ENCODE measurements at places on chromosomes 4 and X.

GRCh38 chr4:168515222-168516011 is 18.6 kb downstream of the PALLD start:
- no peaks in the 10 kb centered on the region for H3K36me3 ChIP-seq
- H3K27ac ChIP-seq: no peak overlapping the region
- peaks cover 29% of the 10 kb centered on the region for H3K4me1 ChIP-seq

DNA sequence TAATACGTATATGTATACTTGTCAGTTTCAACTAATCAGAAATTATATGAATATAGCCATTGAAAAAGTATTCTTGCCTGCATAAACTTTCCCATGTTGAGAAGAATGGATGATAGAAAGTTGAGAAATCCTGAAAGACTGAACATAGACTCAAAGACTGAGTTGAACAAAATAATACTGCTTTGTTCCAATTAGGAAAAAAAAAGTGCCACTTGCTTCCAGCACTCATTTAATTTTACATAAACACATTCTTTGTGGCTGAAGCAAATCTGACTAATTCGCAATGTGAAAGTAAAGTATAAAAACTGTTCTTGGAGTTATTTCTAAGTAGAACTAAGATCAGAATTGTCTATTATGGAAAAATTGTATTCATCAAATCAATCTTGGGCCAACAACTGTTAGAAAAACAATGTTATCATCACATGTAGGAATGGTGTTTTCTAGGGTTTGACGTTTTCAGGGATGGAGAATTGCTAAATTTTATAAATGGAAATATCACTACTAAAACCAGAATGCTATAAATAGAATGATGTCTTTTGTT is 2334.6 kb downstream of the PCDH7 start:
- no peak for DNase-seq
- H3K4me1 ChIP-seq: no peaks in the 10 kb centered on the region

GRCh38 chr4:147789596-147789995 is 57.7 kb downstream of the ARHGAP10 start:
- H3K4me1 ChIP-seq: peaks cover 28% of the 10 kb centered on the region
- peaks cover 10% of the 10 kb centered on the region for H3K27me3 ChIP-seq
- DNase-seq: no peak
- H3K4me3 ChIP-seq: no peak overlapping the region
- no peak overlapping the region for H3K27ac ChIP-seq

GRCh38 chrX:155632431-155633100 is 19.8 kb upstream of the TMLHE start:
- DNase-seq: peak; percentile 21
- peak overlapping the region; percentile 90 for H3K27ac ChIP-seq
- peak overlapping the region; percentile 42 for H3K4me3 ChIP-seq
- no peaks in the 10 kb centered on the region for H3K36me3 ChIP-seq
- H3K4me1 ChIP-seq: peaks cover 11% of the 10 kb centered on the region

DNA sequence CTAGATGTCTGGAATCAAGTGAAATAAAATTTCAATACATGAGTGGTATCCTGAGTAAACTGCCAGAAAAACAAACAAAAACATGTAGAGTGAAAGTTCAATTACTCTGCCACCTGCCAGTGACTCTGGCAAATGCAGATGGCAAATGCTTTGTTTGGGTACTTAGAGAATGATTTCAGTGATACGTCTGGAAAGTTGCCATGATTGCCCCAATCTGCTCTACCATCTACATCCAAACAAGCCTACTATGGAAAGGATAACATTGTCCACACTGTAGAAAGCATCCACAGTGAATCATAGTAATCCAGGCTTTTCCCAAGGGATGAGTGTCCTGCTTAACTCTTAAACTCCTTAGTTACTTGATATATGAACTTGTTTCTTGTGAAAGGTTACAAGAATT is 3.4 kb downstream of the SPATA4 start:
- no peak overlapping the region for H3K4me3 ChIP-seq
- H3K4me1 ChIP-seq: peaks cover 20% of the 10 kb centered on the region
- peaks cover 11% of the 10 kb centered on the region for H3K27me3 ChIP-seq
- no peak for DNase-seq
- H3K36me3 ChIP-seq: peaks cover 3% of the 10 kb centered on the region

DNA sequence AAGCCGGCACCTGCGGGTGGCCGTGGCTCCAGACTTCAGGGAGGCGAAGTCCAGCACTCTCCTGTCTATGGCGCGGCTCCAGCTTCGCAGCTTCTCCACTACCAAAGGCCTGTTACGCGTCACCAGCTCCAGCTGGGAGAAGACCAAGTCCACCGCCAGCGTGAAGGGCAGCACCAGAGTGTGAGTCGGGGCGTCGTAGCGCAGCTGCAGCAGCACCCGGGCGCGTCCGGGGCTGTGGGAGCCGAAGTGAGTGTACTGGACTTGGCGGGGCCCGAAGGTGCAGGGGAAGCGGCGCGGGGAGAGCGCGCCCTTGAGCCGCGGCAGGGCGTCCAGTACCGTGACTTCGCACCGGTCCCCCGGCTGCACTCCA is 444 bp downstream of the FREM3 start:
- DNase-seq: peak; percentile 20
- peak overlapping the region; percentile 72 for H3K4me3 ChIP-seq
- H3K27ac ChIP-seq: no peak overlapping the region
- H3K27me3 ChIP-seq: peaks cover 64% of the 10 kb centered on the region
- peaks cover 12% of the 10 kb centered on the region for H3K4me1 ChIP-seq
- H3K36me3 ChIP-seq: no peaks in the 10 kb centered on the region

DNA sequence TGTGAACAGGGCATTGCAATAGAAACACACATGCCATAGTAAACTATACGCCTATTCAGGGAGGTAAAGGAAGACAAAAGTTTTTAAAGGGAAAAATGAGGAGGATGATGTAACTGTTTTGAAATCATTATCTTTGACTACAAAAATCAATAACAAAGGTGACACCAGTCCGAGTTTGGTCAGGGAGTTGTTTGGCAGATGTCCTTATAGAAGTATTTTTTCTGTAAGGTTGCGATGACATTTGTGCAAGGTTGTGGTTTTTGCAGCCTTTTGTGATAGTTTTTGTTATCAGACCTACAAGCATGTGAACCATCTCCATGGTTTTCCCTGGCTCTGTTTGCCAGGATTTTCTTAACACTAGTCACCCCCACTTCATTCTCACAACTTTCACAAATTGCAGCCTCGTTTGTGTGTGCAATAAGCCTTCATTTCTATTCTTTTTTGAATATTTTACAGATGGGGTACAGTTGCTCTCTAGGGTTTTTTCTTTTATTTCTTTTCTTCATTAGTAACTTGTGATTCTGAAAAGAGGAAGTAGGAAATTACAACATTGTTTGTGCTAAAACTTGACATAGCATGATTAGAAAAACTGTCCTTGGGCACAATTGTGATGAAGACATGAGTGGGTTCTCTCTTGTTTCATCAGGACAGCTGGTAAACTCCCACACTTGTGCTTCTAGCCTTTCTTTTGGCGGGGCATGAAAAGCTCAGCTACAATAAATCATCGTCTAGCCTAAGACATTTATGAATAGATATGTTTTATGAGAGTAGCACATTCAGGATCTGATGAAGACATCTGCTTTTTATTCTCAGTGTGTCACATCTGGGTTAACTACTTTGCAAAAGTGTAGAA is 60.2 kb upstream of the PNPLA4 start:
- no peak for DNase-seq
- H3K4me1 ChIP-seq: no peaks in the 10 kb centered on the region
- no peak overlapping the region for H3K27ac ChIP-seq
- no peaks in the 10 kb centered on the region for H3K27me3 ChIP-seq
- no peaks in the 10 kb centered on the region for H3K36me3 ChIP-seq

- H3K27me3 ChIP-seq: no peaks in the 10 kb centered on the region
- H3K36me3 ChIP-seq: no peaks in the 10 kb centered on the region
- no peak for DNase-seq
- no peak overlapping the region for H3K4me3 ChIP-seq
- no peaks in the 10 kb centered on the region for H3K4me1 ChIP-seq
Observed at GRCh38 chrX:39519566-39520301, 578.0 kb downstream of the BCOR start.

GRCh38 chr4:33772582-33772981 is 2471.7 kb downstream of the ARAP2 start:
- H3K4me1 ChIP-seq: no peaks in the 10 kb centered on the region
- no peaks in the 10 kb centered on the region for H3K27me3 ChIP-seq
- no peak overlapping the region for H3K4me3 ChIP-seq
- no peak for DNase-seq

DNA sequence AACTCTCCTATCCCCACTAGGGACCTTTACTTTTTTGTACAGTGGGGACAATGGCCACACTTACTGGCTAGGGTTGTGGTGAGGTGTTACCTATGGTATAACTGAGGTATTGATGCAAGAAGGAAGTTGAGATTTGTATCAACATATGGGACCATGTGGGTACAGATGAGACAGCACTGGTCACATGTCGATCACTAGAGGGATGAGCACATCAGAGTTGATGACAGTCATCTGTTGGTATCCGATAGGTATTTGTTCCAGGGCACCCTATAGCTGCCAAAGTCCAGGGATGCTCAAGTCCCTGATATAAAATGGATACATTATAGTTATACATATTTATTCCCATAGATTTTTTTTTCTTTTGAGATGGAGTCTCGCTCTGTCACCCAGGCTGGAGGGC is 12.6 kb upstream of the SLC10A3 start:
- H3K4me1 ChIP-seq: no peaks in the 10 kb centered on the region
- H3K27me3 ChIP-seq: no peaks in the 10 kb centered on the region
- no peak overlapping the region for H3K4me3 ChIP-seq
- no peak overlapping the region for H3K27ac ChIP-seq

- no peaks in the 10 kb centered on the region for H3K4me1 ChIP-seq
- DNase-seq: no peak
- no peaks in the 10 kb centered on the region for H3K27me3 ChIP-seq
- H3K4me3 ChIP-seq: no peak overlapping the region
Observed at GRCh38 chr4:86159216-86159615, 200.6 kb downstream of the MAPK10 start.

- H3K4me3 ChIP-seq: no peak overlapping the region
- H3K4me1 ChIP-seq: peaks cover 53% of the 10 kb centered on the region
- peaks cover 3% of the 10 kb centered on the region for H3K27me3 ChIP-seq
- H3K36me3 ChIP-seq: peaks cover 16% of the 10 kb centered on the region
- H3K27ac ChIP-seq: peak overlapping the region; percentile 90
Observed at GRCh38 chr4:108849611-108850168, 86.8 kb upstream of the ETNPPL start.

- H3K36me3 ChIP-seq: no peaks in the 10 kb centered on the region
- no peak overlapping the region for H3K27ac ChIP-seq
- no peak for DNase-seq
- H3K4me3 ChIP-seq: no peak overlapping the region
Observed at GRCh38 chrX:16977771-16978170, 31.3 kb downstream of the REPS2 start.

- DNase-seq: no peak
- H3K4me3 ChIP-seq: no peak overlapping the region
- no peaks in the 10 kb centered on the region for H3K4me1 ChIP-seq
- H3K27me3 ChIP-seq: no peaks in the 10 kb centered on the region
- no peak overlapping the region for H3K27ac ChIP-seq
- H3K36me3 ChIP-seq: no peaks in the 10 kb centered on the region
Observed at GRCh38 chrX:148555101-148555500, 54.7 kb downstream of the AFF2 start.

DNA sequence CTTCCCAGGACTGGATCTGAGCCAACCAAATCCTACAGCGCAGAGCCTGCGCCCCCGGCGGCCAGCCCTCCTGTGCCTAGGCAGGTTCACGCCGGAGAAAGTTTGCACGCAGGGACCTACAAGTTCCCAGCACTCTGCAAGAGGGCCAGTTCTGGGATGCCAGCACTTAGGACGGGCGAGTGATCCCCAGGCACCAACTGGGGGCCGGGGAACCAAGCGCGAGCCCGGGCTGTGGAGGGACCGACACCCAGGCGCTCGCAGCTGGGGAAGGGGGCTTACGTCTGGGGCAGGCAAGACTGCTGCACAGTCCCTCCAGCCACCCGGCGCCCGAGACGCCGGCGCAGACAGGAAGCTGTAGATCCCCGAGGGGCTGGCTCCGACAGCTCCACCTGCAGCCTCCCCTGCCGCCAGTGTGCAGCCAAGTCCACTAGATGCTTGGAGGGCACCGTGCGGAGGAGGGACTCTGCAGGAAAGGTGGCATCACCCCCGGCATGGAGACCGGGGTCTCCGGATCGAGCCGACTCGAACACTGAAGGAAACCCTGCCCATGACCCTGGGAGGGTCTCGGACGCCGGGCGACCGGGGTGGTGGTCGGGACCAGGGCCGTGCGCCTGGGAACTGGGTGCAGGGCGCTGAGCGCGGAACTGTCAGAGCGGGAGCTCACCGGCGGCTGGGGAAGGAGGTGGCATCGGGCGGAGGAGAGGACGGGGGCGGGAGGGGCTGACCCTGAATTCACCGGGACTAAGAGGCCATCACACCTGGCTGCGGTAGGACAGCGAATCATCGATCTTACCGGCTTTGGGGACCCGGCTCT is 566 bp downstream of the CORIN start:
- peak overlapping the region; percentile 81 for H3K4me3 ChIP-seq
- H3K27me3 ChIP-seq: peaks cover 36% of the 10 kb centered on the region
- DNase-seq: peak; percentile 59
- H3K27ac ChIP-seq: no peak overlapping the region
- peaks cover 30% of the 10 kb centered on the region for H3K4me1 ChIP-seq

DNA sequence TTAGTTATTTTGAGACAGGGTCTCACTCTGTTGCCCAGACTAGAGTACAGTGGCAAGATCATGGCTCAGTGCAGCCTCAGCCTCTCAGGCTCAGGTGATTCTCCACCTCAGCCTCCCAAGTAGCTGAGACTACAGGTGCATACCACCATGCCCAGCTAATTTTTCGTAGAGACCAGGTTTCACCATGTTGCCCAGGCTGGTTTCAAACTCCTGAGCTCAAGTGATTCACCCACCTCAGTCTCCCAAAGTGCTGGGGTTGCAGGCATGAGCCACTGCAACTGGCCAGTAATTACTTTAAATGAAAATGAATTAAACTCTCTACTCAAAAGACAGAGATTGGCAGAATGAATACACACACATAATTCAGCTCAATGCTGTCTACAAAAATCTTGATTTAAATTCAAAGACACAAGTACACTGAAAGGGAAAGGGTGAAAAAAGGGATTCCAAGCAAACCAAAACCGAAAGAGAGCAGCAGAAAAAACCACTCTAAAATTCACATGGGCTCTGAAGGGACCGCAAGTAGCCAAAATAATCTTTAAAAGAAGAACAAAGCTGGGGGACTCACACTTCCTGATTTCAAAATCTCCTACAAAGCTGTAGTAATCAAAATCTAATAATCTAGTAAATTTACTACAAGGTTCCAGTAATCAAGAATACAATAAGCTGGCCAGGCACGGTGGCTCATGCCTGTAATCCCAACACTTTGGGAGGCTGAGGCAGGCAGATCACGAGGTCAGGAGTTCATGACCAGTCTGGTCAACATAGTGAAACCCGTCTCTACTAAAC is 11.8 kb upstream of the SPON2 start:
- H3K4me1 ChIP-seq: peaks cover 45% of the 10 kb centered on the region
- peaks cover 26% of the 10 kb centered on the region for H3K36me3 ChIP-seq
- peaks cover 22% of the 10 kb centered on the region for H3K27me3 ChIP-seq

- DNase-seq: no peak
- H3K4me1 ChIP-seq: no peaks in the 10 kb centered on the region
- no peak overlapping the region for H3K27ac ChIP-seq
- no peaks in the 10 kb centered on the region for H3K27me3 ChIP-seq
- no peak overlapping the region for H3K4me3 ChIP-seq
Observed at GRCh38 chr4:143743591-143743990, 43.1 kb upstream of the FREM3 start.

- DNase-seq: peak; percentile 87
- no peak overlapping the region for H3K27ac ChIP-seq
- peaks cover 12% of the 10 kb centered on the region for H3K36me3 ChIP-seq
Observed at GRCh38 chr4:83252782-83253405, 31.7 kb downstream of the COQ2 start.
